Right atrium auricular region (tissue), 2 donors: ENCODE measurements at places on chromosomes 6 and 20. TPM values are rescaled to one million over a fixed set of nuclear protein-coding genes. Genes with fewer than 3 reads are reported as not detected.

Gene THBD
- 37.0 TPM for total RNA-seq

Gene OR12D3
- total RNA-seq = not detected

Gene ARFGEF3
- total RNA-seq = 3.7 TPM

Gene FOXC1
- total RNA-seq = 13.5 TPM

Gene KCNB1
- total RNA-seq = 2.7 TPM

Gene CALHM6
- 2.3 TPM for total RNA-seq

Gene SAMD5
- 1.4 TPM for total RNA-seq

Gene COL10A1
- total RNA-seq = not detected

Gene GATA5
- total RNA-seq = 6.9 TPM

Gene JAG1
- total RNA-seq = 30.9 TPM

Gene WFDC5
- not detected for total RNA-seq

Gene MYB
- total RNA-seq = not detected

Gene C20orf202
- not detected for total RNA-seq

Gene NKAPL
- total RNA-seq = 3.1 TPM

Gene PDYN
- total RNA-seq = not detected

Gene DHX35
- total RNA-seq = 41.0 TPM

Gene SGK2
- total RNA-seq = 0.90 TPM

Gene KHDC1L
- not detected for total RNA-seq

Gene SHLD1
- total RNA-seq = 4.7 TPM

Gene CNBD2
- total RNA-seq = 4.0 TPM

Gene GMPR
- 70.1 TPM for total RNA-seq

Gene JPH2
- 168 TPM for total RNA-seq

Gene TNFRSF6B
- 3.8 TPM for total RNA-seq

Gene UNC5CL
- 0.43 TPM for total RNA-seq

Gene OR2H2
- total RNA-seq = not detected

Gene ABRACL
- 10.2 TPM for total RNA-seq

Gene CNR1
- 1.3 TPM for total RNA-seq

Gene HLA-DQB2
- not detected for total RNA-seq

Gene OTOR
- total RNA-seq = not detected

Gene DDO
- total RNA-seq = 13.7 TPM

Gene TMEM242
- 6.2 TPM for total RNA-seq

Gene NT5E
- total RNA-seq = 10.6 TPM

Gene MRS2
- 44.1 TPM for total RNA-seq

Gene AKIRIN2
- total RNA-seq = 27.2 TPM

Gene WRNIP1
- total RNA-seq = 53.5 TPM

Gene SLCO4A1
- total RNA-seq = 13.4 TPM

Gene TPBG
- 16.7 TPM for total RNA-seq

Gene NMBR
- total RNA-seq = not detected

Gene PNLDC1
- total RNA-seq = not detected

Gene RPP40
- total RNA-seq = 2.4 TPM

Gene THEMIS
- total RNA-seq = 0.43 TPM

Gene PLAGL1
- 6.8 TPM for total RNA-seq

Gene EMILIN3
- total RNA-seq = 4.9 TPM

Gene IL17F
- not detected for total RNA-seq

Gene SNAP91
- 0.26 TPM for total RNA-seq

Gene TNFAIP3
- 8.5 TPM for total RNA-seq

Gene ULBP2
- total RNA-seq = 2.4 TPM

Gene RARS2
- 16.3 TPM for total RNA-seq

Gene MUC22
- not detected for total RNA-seq

Gene TCF21
- 16.5 TPM for total RNA-seq

Gene PTCHD4
- total RNA-seq = 1.0 TPM

Gene DCDC2
- not detected for total RNA-seq

Gene PHACTR1
- 19.1 TPM for total RNA-seq

Gene KIF25
- total RNA-seq = not detected

Gene ZNF831
- 0.47 TPM for total RNA-seq

Gene PRR18
- not detected for total RNA-seq

Gene ETV7
- total RNA-seq = 0.43 TPM

Gene HDGFL1
- total RNA-seq = not detected

Gene SEL1L2
- total RNA-seq = not detected
